ENCODE measurements at places on chromosomes 1 and 21.

DNA sequence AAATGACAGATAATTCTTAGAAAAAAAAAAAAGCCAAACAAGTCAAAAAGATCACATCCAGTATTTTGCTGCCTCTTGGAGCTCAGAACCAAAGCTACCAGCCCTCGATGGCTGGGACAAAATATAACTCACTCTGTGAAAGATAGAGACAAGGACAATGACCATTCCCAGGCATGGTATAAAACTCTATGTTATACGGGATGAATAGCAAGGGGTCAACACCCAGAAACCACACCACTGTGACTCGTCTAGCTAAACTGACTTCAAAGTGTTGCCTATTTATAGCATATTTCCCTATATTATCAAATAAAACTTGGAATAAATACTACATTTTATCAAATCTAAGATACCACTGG, 10.1 kb downstream of the TMEM63A start:
- DNase-seq, result no peak

DNA sequence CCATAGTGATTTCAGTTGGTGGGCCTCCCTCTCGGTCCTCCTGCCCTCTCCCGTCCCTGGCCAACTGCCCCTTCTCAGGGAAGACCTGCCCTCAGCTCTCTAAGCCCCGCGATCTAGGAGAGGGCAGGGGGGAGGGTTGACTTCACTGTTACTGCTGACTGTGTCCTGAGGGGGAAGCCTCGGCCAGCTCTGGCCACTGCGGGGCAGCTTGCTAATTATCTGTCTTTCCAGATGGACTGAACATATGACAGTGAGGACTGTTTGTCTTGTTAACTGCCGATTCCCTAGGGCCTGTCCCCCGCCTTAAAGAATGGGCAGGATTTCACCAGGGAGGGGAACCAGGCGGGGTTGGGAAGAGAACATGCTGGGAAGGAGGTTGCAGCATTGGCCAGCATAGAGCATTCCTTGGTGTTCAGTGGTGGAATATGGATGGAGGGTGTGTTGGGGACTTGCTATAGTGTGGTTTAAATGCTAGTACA, 22.9 kb downstream of the NIPAL3 start:
- no peak for DNase-seq

DNA sequence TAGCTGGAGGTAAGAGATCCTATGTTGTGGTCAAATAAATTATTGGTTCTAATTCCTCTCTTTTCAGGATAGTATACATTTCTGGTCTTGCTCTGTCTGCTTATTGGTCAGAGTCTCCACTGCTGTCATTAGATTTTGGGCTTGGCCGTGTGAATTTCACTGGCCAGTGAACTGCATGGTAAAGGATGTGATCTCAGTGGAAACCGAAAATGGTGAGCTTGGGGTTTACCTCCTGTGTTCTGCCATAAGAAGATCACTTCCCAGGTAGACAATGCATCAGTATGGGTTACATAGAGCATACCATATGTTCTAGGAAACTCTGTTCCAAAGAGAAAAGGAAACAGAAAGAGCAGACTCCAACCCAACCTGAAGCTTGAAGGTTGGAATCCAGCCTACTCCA, 1123.3 kb upstream of the B3GALT2 start:
- DNase-seq, result no peak

DNA sequence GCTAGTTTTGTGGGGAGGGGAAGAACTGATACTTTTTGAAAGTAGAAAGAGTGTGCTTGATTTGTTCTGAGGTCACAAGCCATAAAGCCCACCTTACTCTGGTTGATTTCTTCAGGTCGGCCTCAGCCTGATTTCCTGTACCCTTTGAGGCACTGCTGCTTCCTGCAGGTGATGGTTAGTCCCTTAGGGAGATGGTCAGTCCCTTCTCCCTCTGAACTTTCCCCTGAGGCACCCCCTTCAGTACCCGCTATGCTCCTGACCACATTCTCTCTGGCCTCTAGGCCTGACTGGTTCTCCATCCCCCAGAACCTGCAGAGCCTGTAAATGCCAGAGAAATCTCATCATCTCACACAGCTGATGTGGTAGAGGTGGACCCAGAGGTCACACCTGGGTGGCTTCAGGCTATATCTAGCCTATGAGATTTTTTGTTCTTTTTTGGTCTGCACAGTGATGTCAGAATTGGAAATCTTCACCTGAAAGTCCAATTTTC, 15.0 kb upstream of the ID3 start:
- no peak for DNase-seq

DNA sequence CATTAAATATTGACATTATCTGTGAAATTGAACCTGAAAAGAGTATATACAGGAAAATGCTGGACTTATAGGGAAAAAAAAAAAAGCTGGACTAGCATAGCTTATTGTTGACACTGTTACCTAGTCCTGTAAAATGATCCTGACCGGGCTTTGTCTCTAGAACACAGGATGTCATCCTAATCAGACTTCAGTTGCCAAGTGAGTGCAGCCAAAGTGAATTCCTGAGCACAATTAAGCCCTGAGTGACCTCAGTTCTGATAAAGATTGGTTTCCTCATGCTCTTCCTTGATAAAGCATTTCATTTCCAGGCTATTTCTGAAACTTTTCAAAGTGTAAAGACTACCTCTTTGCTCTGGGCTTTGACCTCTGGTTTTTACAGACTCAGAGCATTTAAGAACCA, 19.8 kb downstream of the SELP start:
- no peak for DNase-seq

DNA sequence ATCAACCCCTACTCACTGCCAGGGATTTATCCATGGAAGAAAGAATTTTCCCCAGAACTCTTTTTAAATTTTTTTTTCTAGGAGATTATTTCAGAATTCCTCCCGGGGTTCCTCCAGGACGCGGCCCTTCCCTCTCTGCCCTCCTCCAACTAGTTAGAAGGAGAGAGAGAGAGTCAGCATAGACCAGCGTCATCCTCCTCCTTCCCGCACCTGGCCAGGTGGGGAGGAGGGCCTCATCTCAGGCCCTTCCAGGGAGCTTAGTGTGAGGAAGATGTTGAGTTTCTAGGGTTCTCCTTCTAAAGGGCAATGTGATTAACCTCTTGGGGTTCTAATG, 63.6 kb downstream of the CDK18 start:
- DNase-seq, result no peak

DNA sequence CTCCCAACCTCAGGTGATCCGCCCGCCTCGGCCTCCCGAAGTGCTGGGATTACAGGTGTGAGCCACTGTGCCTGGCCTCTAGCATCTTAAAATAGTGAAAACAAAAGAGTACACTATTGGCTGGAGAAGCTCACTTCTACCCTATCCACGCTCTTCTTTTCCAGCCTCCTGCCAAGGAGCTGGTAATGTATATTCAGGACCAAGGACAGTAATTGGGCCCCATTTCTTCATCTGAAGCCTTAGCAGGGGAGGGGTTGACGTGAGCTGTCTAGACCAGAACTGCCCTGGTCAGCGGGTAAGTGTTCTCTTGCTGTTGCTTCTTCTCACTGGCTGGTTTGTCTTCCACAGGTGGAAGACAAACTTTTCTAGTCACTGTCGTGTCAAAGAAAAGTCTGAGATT, 70.2 kb downstream of the DNM3 start:
- no peak for DNase-seq

DNA sequence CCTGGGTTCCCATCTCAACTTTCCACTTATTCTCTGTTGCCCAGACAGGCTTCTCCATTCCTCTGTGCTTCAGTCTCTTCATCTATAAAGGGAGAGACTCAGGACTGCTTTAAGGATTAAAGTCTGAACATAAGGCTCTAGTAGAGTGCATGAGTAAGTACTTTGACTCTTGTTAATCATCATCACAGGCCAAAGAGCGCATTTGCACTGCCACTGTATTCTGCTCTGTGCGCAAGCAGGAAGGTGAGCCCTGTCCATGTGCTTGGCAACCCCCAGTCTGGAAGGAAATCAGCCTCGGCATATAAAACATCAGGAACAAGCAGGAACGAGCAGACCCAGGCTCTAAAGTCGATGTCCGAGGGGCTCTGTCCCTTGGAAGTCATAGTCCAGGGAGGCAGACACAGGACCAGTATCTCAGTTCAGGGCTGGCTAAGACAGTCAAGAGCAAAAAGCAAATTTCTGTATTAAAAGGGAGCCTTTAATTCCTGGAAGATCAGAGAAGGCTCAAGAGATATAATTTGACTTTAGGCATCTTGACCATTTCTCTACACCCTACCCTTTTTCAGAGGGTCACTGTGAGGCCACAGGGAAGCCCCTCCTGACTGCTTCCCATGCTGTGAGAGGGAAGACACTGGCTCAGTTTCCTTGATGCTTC, 131.2 kb downstream of the TRABD2B start:
- DNase-seq, result no peak

DNA sequence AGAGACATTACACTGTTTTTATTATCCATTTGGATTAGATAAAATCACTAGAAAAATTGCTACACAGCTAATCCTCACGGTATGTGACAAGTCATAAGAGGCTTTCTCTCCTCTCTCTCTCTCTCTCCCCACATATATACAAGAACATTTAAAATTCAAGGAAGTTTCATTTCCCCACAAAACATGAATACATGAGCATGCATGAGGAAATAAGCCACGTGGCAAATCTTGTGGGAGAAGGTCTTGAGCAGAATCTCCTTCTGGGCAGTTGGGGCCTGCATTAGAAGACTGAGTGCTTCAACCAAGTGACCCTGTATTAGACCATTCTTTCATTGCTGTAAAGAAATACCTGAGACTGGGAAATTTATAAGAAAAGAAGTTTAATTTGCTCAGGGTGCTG, 1313.1 kb downstream of the MRPL39 start:
- no peak for DNase-seq

- no peak for DNase-seq
These were observed 37.5 kb upstream of the C1orf105 start for GRCh38 chr1:172382990-172383389.

GRCh38 chr21:43913928-43914327, 48.9 kb downstream of the AGPAT3 start:
- no peak for DNase-seq

DNA sequence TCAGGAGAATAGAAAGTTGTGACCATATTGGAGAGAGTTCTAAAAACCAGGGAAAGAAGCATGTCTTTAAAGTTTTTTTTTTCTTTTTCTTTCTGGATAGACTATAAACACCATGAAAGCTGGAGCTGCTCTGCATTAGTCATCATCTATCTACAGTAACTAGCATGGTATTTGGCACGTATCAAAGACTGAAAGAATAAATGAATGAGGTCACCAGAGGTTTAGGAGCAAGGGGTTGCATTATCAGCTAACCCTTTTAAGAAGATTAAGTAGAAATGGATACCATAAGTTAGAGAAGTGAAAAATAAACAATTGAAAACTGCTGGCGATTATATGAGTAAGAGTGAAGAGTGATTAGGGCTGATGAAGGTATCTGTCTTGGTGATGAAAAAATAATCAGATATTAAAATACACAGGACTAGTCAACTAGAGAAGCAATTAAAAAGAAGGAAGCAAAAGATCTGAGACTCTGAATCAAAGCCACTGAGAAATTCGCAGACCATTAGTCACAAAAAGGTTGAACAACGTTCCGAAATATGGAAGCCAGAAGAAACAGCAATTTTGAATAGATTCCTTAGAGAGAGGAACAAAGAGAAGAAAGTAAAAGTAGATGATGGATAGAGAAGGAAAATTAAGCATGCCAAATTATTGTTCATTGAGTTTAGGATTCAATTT, 536.4 kb downstream of the DPYD start:
- DNase-seq, result no peak

GRCh38 chr1:173448945-173449344, 28.2 kb upstream of the PRDX6 start:
- DNase-seq, result no peak

DNA sequence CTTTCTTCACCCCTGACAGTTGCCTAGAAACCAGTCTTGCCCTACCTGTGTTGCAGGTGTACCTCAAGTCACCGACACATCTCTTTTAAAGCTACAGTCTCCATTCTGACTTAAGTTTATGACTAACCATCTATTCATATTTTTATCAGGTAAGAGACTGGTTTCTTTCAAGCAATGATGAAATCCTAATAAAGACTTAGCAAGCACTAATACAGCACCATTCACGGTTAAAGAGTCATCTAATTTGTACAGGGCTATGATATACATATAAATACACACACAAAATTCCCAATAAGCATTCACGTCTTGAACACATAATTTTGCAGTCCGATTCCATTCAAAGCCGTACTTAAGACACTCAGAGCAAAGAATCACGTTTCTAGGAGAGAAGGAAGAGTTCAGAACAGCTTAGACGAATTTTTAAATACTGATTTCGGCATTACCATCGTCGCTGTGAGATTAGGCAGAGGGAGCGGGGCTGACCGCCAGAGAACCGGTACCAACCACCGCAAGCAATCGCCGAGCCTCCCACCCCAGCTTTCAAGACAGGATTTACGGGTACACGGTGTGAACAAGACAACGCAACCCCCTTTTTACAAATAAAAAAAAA, 943 bp downstream of the ERRFI1 start:
- no peak for DNase-seq

DNA sequence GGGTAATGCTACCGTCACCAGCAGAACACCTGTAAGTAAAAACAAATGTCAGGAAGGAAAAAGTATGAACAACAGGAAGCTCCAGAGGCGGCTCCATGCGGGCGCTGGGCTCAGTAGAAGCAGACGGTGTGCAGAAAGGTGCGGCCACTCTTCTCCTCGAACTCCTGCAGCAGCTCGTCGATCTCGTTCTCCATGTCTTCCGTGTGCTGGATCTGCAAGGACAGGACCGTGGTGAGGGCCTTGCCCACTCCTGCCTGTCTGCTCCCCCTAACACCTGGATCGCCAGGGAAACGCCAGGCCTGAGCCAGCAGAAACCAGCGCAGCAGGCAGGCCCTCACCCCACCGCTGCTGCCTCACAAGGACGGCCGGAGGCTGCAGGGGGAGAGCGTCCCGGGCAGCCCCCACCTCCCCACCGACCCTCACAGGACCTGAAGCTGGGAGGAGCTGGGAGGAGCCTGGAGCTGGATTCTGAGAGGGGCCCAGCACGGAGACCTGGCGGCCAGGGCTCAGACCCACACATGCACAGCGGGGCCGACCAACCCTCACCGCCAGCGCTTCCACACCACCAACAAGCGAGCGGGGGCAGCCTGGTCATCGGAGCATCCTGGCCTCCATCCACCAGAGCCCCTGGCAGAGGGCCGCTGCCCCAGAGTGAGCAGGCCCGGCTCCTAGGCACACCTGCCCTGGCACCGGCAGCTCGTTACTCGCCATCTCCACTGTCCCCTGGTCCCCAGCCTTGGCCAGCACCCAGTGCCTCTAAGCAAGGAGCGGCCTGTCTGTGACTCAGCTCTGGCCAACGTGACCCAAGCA, 1.7 kb upstream of the TMEM240 start:
- no peak for DNase-seq

GRCh38 chr1:182713939-182714338, 29.6 kb upstream of the RGS8 start:
- DNase-seq, result peak; percentile 15

DNA sequence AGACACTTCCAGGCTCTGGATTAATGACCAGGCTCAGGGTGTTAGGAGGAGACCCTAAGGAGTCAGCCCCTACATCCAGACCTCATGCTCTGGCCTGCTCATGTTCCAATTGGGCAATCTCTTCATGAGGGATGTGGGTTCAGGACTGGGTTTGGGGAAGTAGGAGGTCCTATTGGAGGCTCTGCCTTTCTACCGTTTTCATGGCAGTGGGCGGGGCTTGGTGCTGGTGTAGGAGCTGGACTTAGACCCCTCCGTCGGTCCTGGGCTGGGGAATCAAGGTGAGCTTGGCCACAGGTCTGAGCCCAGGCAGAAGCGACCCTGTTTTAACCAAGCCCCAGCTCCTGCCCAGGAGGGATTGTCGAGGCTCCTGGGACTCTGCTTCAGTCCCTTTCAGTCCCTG, 123.4 kb downstream of the PRDM16 start:
- DNase-seq, result no peak

- no peak for DNase-seq
These were observed 510.5 kb downstream of the PLPP3 start for GRCh38 chr1:56068908-56069307.
